ENCODE measurements at places on chromosomes 1 and 21.

- no peaks in the 10 kb centered on the region for H3K27me3 ChIP-seq
- no peaks in the 10 kb centered on the region for H3K36me3 ChIP-seq
- H3K27ac ChIP-seq = no peak overlapping the region
- no peak for DNase-seq
- no peak overlapping the region for H3K4me3 ChIP-seq
Measured at GRCh38 chr1:11067716-11068599, 8.1 kb upstream of the SRM start.

- DNase-seq = no peak
- no peaks in the 10 kb centered on the region for H3K36me3 ChIP-seq
- no peak overlapping the region for H3K27ac ChIP-seq
- no peaks in the 10 kb centered on the region for H3K4me1 ChIP-seq
- no peak overlapping the region for H3K4me3 ChIP-seq
Measured at GRCh38 chr1:11967028-11967547, 13.2 kb upstream of the MFN2 start.

- peaks cover 4% of the 10 kb centered on the region for H3K4me1 ChIP-seq
- no peak overlapping the region for H3K4me3 ChIP-seq
- no peak for DNase-seq
- no peak overlapping the region for H3K27ac ChIP-seq
Measured at GRCh38 chr1:230278871-230279582, 147.1 kb downstream of the PGBD5 start.

DNA sequence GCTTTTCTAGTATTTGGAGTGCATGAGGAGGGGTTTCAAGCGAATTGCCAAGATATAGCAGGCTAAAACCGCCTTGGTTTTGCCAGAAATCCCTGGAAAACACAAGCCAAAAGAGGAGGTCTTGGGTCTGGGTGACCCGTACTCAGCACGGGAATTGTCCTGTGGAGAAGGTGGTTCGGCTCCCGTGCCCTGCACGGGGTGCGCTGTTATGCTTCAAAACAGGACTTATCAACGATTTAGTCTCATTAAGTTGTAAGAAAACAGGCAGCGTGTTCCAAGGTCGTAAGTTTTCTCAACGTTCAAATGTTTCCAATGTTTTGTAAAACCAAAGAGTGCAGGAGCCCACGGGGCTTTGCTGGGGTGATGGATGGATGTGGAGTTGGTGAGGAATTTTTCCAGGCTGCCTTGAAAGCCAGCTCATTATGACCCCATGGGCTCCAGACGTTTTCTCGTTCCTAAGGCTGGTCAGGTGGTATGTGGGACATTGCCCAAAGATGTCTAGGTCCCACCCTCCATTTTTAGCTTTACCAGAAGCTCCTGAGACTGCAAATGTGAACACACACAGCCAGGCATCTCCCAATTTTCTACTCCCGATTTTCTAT, 75.4 kb upstream of the CLDN14 start:
- no peaks in the 10 kb centered on the region for H3K27me3 ChIP-seq
- H3K4me3 ChIP-seq = no peak overlapping the region
- H3K4me1 ChIP-seq = no peaks in the 10 kb centered on the region
- DNase-seq = no peak
- H3K36me3 ChIP-seq = no peaks in the 10 kb centered on the region

DNA sequence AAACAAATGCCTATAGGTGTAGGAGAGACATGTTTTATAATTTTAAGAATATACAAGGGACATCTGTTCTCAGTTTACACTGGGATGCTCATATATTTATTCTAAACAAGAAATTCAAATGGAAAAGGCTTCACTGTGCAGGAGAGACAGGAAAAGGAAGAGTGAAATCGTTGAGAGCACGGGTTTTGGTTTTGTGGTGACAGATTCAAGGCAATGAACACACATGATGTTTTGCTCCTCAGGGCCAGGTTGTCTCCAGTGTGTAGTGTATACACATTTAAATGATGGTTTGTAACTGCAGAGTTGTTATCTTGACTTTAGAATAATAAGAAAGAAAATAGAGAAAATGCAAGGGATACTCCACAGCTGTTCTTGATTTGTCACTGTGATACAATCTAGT, 73.7 kb downstream of the S1PR1 start:
- no peak overlapping the region for H3K27ac ChIP-seq
- H3K4me3 ChIP-seq = no peak overlapping the region
- no peak for DNase-seq
- no peaks in the 10 kb centered on the region for H3K4me1 ChIP-seq

GRCh38 chr1:18939398-18940302, 16.8 kb downstream of the IFFO2 start:
- H3K27me3 ChIP-seq = no peaks in the 10 kb centered on the region
- H3K36me3 ChIP-seq = no peaks in the 10 kb centered on the region
- H3K4me1 ChIP-seq = peaks cover 1% of the 10 kb centered on the region
- H3K4me3 ChIP-seq = no peak overlapping the region
- DNase-seq = no peak
- H3K27ac ChIP-seq = no peak overlapping the region

DNA sequence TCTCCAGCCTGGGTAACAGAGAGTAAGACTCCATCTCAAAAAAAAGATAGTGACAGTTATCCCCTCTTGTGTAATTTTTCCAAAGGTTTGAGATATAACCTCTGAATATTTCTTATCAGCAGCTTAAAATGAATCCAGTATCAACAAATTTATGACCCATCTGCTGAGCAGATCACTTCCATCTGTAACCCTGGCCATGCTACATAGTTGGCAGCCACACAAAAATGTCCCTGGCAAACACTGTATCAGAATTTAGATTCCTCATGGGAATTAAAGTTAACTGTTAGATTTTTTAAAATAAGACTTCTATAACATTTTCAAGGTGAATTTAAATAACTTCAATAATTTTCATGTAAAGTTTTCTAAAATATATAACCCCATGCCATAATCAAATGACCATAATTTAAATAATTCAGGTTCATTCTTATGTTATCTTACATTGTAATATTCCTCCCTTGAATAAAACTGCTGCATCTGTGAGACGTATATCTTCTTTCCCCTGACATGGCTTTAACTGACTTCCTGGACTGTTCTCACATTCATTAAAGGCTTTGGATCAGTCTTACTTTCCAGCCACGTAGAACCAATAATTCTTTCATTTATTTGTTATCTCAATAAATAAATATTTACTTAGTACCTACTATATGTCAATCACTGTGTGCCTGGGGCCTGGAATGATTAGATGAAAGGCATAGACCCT, 5.3 kb upstream of the PRPF38B start:
- no peaks in the 10 kb centered on the region for H3K36me3 ChIP-seq
- H3K4me3 ChIP-seq = no peak overlapping the region
- DNase-seq = no peak
- no peaks in the 10 kb centered on the region for H3K4me1 ChIP-seq
- H3K27me3 ChIP-seq = no peaks in the 10 kb centered on the region

GRCh38 chr1:219299420-219299819, 125.7 kb downstream of the LYPLAL1 start:
- no peaks in the 10 kb centered on the region for H3K36me3 ChIP-seq
- H3K27me3 ChIP-seq = no peaks in the 10 kb centered on the region
- no peak overlapping the region for H3K4me3 ChIP-seq
- peak overlapping the region; percentile 73 for H3K27ac ChIP-seq

- H3K27me3 ChIP-seq = no peaks in the 10 kb centered on the region
- H3K4me3 ChIP-seq = no peak overlapping the region
- H3K36me3 ChIP-seq = no peaks in the 10 kb centered on the region
- H3K4me1 ChIP-seq = no peaks in the 10 kb centered on the region
Measured at GRCh38 chr1:230753191-230753585, 6.0 kb downstream of the CAPN9 start.

GRCh38 chr1:98402860-98403259, 258.7 kb upstream of the SNX7 start:
- H3K4me1 ChIP-seq = no peaks in the 10 kb centered on the region
- H3K27ac ChIP-seq = no peak overlapping the region
- H3K27me3 ChIP-seq = no peaks in the 10 kb centered on the region

DNA sequence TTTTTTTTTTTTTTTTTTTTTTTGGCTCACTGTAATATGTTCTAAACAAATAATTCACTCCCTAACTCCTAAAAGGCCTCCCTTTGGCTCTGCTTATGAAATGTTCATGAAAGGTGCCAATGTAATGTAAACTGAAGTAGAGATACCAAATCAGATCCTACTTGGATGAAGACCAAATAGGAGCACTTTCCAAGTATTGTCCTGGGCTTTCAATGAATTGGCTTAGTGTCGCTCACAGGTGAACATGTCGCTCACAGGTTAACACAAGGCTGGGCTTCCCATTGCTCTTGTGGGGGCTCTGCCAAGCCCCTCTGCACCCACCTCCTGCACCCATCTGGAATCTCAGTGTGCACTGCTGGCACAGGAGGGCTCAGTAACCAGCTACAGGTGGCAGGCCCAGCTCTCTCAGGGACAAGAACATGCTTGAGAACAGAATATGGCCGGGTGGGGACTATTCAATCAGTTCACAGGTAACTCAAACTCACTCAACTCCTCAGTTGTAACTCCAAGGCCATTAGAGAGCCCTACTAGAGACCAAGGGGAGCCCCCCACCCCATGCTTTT, 10.6 kb upstream of the CD58 start:
- H3K4me3 ChIP-seq = no peak overlapping the region
- H3K4me1 ChIP-seq = no peaks in the 10 kb centered on the region
- H3K27me3 ChIP-seq = no peaks in the 10 kb centered on the region

GRCh38 chr1:41677620-41678019, 193.1 kb upstream of the EDN2 start:
- H3K36me3 ChIP-seq = no peaks in the 10 kb centered on the region
- H3K27ac ChIP-seq = no peak overlapping the region
- H3K4me3 ChIP-seq = no peak overlapping the region
- no peaks in the 10 kb centered on the region for H3K27me3 ChIP-seq

DNA sequence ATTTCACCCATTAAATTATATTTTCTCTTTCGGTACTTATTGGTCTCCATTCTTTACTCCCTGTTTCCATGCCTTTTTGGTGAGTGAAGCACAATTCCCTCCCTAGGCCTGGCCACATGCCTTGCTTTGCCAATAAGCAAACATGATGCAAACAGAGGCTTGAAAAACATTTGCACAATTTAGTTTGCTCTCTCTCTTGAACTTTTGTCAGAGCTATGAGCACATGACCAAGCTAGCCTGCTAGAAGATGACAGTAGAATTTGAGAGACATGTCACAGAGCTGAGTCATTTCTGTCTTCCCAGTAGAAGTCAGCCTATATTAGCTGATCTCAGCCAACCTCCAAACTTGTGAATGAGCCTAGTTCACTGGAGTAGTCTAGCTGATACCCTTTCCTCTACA, 24.6 kb downstream of the ANGPTL3 start:
- no peaks in the 10 kb centered on the region for H3K27me3 ChIP-seq
- DNase-seq = no peak
- no peaks in the 10 kb centered on the region for H3K4me1 ChIP-seq
- no peaks in the 10 kb centered on the region for H3K36me3 ChIP-seq
- no peak overlapping the region for H3K4me3 ChIP-seq

GRCh38 chr1:1168451-1169411, 4.9 kb upstream of the TTLL10 start:
- H3K27me3 ChIP-seq = no peaks in the 10 kb centered on the region
- peak; percentile 74 for DNase-seq
- H3K36me3 ChIP-seq = no peaks in the 10 kb centered on the region
- H3K27ac ChIP-seq = no peak overlapping the region
- no peak overlapping the region for H3K4me3 ChIP-seq

- no peak overlapping the region for H3K4me3 ChIP-seq
- H3K36me3 ChIP-seq = no peaks in the 10 kb centered on the region
- H3K27me3 ChIP-seq = no peaks in the 10 kb centered on the region
- DNase-seq = no peak
Measured at GRCh38 chr1:3999941-4000735, 100.1 kb upstream of the C1orf174 start.

GRCh38 chr1:18752409-18752808, 107.1 kb downstream of the TAS1R2 start:
- H3K27ac ChIP-seq = no peak overlapping the region
- H3K27me3 ChIP-seq = no peaks in the 10 kb centered on the region
- no peaks in the 10 kb centered on the region for H3K36me3 ChIP-seq
- DNase-seq = no peak

DNA sequence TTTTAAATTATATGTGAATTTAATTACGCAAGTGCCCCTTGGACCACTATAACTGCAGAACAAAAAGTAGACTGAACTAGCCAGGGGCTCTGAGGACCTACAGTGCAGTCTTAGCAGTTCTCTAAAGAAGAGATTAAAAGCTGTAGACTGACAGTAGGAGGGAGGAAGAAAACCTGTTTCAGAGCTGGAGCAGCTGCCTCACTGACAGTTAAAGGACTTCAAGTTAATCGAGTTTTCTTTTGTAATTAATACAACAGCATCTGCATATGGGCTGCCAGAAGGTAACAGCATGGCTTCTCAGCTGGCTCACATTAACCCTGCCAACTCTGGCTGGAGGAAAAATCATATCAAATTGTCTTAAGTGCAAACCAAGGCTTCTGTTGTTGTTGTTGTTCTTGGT, 19.9 kb downstream of the DSTYK start:
- no peak overlapping the region for H3K4me3 ChIP-seq
- DNase-seq = no peak
- no peaks in the 10 kb centered on the region for H3K36me3 ChIP-seq
- no peak overlapping the region for H3K27ac ChIP-seq

DNA sequence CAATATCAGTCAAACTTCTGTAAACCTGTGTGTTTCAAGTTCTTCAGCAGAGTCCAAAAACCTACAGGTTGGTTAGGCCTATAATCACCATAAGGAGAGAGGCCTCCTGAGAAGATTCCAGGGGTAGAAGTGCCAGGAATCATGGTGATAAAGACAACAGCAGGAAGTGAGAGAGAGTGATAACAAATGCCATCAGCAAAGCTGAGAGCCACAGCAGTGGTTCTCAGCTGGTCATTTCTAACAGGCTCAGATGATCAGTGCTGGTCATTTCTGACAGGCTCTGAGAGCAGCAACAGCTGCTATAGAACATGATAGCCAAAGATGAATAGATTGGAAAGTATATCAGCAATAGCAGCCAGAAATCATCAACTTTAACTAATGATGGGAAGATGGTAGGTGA, 101.3 kb downstream of the TYW3 start:
- no peaks in the 10 kb centered on the region for H3K27me3 ChIP-seq
- no peak overlapping the region for H3K27ac ChIP-seq
- H3K4me3 ChIP-seq = no peak overlapping the region
- no peak for DNase-seq
- H3K36me3 ChIP-seq = no peaks in the 10 kb centered on the region
- H3K4me1 ChIP-seq = no peaks in the 10 kb centered on the region

Measured in aorta (tissue), 5 donors.